NCI-H2081 (cell line): ENCODE measurements at places on chromosomes 7 and 10.

- no peak for DNase-seq
Measured at GRCh38 chr10:89384474-89385340, 6.9 kb downstream of the IFIT1B start.

GRCh38 chr7:45151967-45152366, 5.6 kb upstream of the RAMP3 start:
- DNase-seq: no peak

DNA sequence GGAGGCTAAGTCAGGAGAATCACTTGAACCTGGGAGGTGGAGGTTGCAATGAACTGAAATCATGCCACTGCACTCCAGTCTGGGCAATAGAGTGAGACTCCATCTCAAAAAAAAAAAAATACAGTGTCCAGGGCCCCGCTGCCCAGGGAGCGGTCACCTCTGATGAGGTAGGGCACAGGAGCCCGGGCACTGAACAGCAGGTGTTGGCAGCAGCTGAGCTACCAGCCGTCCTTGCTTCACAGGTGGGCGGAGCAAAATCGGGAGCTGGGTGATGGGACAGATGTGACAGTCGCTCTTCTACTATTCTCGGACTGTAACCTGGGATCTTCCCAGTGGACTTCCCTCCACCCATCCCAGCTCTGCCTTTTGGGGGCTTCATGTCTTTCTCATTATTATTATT, 49.4 kb downstream of the GTF2IRD1 start:
- DNase-seq: no peak

GRCh38 chr10:1360558-1361164, 304.5 kb downstream of the WDR37 start:
- no peak for DNase-seq

DNA sequence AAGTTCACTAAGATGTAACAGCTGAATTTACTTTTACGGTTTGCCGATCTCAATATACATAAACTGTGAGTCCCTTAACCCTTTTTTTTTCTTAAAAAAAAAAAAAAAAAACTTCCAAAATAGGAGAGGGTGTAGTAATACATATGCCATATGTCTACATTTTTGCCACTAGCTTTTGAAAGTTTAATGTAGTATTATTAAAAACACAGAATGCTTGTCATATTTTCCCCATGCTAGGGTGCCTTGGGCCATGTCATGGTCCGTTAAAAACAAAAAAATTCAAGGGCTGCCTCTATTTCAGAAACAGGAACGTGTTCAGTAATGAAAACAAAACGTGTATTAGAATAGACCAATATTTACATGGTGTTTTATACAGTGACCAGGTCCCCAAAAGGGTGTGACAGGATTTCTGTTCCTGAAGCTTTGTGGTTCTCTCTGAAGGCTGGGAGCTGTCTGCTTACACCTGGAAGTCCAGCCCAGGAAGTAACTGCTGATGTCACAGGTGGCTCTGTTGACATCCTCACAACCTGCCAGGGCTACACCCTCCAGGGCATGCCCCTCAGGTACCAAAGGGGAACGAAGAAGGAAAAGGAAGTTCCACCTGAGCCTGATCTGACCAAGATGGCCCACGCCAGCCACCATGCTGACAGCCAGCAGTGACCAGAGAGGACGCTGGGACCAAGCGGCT, 79.0 kb downstream of the COBL start:
- no peak for DNase-seq

DNA sequence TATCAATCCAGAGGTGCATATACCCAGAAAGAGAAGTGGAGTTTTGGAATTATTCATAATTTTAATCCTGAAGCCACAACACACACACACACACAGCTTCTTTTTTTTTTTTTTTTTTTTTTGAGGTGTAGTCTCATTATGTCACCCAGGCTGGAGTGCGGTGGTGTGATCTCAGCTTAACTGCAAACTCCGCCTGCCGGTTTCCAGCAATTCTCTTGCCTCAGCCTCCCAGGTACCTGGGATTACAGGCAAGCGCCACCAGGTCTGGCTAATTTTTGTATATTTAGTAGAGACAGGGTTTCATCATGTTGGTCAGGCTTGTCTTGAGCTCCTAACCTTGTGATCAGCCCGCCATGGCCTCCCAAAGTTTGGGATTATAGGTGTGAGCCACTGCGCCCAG, 35.4 kb downstream of the TET1 start:
- no peak for DNase-seq

DNA sequence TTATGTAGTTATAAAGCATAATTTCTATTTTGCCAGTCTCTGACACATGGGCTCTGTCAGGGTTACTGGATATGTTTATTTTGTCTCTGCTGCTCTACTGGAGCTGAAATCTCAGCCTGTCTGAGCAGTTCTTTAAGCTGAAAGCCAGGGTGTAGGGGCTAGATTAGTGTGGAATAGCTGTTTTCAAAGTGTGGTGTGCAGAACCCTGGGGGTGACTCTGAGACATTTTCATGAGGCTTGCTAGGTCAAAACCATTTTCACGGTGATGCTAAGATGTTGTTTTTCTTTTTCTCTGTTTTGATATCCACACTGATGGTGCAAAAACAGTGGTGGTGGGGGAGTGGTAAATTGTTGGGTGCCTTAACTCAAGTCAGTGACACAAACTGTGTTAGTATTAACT, 45.5 kb downstream of the CREM start:
- DNase-seq: no peak

- DNase-seq: no peak
Measured at GRCh38 chr7:77687100-77687746, 9.0 kb upstream of the RSBN1L start.

- no peak for DNase-seq
Measured at GRCh38 chr7:28346676-28347363, 65.5 kb upstream of the CREB5 start.

GRCh38 chr10:3422282-3422681, 249.7 kb upstream of the PITRM1 start:
- DNase-seq: no peak

- no peak for DNase-seq
Measured at GRCh38 chr7:124713086-124713485, 52.5 kb downstream of the GPR37 start.

- DNase-seq: no peak
Measured at GRCh38 chr7:114487174-114487573, 72.6 kb downstream of the FOXP2 start.

DNA sequence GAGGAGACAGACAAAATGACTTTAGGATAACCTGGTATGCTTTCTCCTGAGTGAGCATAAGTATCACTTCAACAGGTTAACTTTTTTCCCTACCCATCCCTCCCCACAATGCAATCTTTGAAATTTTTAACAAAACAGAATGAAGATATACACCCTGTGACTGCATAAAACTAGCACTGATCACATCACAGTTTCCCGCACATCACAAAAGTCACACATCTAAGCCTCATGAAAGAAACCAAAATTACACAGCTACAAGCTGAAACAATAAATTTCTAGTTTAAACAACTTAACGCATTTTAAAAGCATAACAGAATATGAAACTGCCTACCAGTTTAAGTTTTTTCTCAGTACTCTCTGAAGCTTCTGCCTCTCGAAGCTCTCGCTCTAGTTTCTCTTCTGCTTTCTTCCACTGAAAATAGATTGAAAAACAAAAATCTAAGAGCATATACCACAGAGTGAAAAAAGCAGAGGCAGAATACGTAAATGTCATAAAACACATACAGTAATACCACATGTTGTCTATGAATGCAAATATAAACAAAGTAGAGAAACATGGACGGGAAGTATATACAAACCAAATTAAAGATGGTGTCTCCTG, 18.1 kb downstream of the NOC3L start:
- no peak for DNase-seq

DNA sequence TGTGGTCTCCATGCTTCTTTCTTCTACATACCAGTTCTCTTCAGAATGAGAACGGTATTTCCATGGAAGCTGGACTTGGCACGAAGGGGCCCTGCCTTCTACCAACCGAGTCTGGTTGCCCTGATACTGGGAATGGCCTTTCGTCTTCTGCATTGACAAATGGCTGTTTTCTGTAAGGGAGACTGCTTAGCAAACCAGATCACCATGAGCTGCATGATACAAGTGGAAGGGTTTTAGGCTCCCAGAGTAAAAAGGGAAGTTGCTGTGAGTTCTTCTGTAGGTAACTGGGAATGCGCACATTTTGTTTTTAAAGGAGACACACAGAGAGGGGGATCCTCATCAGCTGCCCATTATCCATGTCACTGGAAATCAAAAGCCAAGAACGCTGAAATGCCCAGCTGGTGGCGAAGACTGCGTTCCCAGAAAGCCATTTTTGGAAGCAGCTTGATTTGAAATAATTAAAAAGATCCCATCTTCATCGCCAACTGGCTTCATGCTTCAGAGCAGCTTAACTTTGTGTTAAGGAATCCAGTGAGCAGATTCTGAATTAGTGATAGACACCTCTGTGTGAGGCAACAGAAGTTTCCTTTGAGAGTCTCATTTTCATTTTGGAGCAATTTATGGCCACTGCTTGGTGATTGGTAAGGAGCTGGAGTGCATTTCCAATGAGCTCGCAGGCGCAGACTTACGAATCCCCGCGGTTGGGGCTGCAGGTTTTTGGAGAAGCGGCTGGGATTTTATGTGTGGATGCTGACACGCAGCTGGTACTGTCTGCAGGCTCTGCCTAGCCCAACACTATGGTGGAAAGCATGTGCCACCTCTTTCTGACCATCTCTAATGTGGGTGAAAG, 672.7 kb upstream of the FOXK1 start:
- DNase-seq: no peak

GRCh38 chr7:95255691-95256090, 68.6 kb downstream of the PON1 start:
- DNase-seq: no peak

- DNase-seq: no peak
Measured at GRCh38 chr7:51114501-51114900, 202.1 kb downstream of the COBL start.

- DNase-seq: no peak
Measured at GRCh38 chr10:29183301-29183945, 105.4 kb upstream of the LYZL1 start.

GRCh38 chr10:122468926-122469781, 7.8 kb downstream of the HTRA1 start:
- DNase-seq: no peak

GRCh38 chr10:90986870-90987269, 66.0 kb upstream of the ANKRD1 start:
- no peak for DNase-seq

- DNase-seq: no peak
Measured at GRCh38 chr10:103761075-103761920, 94.1 kb downstream of the SH3PXD2A start.

- DNase-seq: no peak
Measured at GRCh38 chr10:35074266-35074665, 15.9 kb downstream of the CUL2 start.

GRCh38 chr7:83504330-83504729, 144.6 kb downstream of the SEMA3E start:
- DNase-seq: no peak

GRCh38 chr10:93876381-93876780, 17.4 kb upstream of the SLC35G1 start:
- DNase-seq: no peak

DNA sequence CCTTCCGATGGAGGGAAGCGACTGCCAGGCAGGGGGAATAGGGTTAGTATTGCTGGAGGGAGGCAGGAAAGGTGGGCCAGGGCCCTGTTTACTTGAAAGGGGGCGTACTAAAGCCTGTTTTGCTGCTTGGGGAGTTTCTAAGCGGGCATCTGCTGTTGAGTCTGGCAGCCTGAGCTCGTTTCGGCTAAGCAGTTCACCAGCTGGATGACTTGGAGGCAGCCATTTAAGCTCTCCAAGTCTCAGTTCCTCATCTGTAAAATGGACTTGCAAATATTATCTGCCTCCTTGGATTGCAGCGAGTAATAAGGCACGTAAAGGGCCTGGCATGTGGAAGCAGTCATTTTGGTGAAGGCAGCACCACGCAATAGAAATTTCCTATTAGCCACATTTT, 44.0 kb downstream of the LDB3 start:
- DNase-seq: no peak

DNA sequence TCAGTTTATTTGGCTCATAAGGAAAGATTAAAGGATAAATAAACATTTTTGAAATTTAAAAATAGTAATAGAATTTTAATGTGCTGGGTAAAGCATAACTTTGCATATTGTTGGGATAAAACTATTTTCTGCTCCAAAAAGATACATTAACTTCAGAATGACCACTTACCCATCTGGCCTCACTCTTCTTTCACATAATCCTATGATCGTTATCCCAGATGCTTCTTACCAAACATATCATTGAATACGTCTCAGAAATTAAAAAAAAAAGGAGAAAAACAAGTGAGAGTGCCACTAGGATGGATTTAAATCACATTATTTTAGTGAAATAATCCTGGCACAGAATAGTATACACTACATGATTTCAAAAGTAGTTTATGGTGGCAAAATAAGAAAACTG, 677.5 kb upstream of the ZWINT start:
- DNase-seq: no peak

- no peak for DNase-seq
Measured at GRCh38 chr7:28771906-28772622, 186.1 kb downstream of the TRIL start.

- DNase-seq: no peak
Measured at GRCh38 chr7:15046861-15047260, 144.3 kb upstream of the DGKB start.

DNA sequence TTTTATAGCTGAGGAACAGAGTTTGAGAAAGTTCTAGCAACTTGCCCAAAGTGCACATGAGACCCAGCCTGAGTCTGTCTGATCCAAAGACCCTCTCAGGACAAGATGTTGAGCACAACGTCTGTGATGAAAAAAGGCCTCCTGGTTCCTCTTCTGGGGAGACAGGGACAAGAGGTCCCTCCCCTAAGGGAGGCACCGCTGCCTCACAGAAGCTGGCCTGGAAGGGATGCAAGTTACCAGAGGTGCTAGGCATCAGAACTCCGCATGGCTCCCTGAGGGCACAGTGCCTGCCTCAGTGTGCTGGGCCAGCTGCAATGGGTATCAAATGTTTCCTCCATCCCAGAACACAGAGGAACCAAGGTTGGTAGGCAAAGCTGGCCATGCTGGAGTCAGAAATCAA, 302.4 kb downstream of the GRID1 start:
- no peak for DNase-seq

DNA sequence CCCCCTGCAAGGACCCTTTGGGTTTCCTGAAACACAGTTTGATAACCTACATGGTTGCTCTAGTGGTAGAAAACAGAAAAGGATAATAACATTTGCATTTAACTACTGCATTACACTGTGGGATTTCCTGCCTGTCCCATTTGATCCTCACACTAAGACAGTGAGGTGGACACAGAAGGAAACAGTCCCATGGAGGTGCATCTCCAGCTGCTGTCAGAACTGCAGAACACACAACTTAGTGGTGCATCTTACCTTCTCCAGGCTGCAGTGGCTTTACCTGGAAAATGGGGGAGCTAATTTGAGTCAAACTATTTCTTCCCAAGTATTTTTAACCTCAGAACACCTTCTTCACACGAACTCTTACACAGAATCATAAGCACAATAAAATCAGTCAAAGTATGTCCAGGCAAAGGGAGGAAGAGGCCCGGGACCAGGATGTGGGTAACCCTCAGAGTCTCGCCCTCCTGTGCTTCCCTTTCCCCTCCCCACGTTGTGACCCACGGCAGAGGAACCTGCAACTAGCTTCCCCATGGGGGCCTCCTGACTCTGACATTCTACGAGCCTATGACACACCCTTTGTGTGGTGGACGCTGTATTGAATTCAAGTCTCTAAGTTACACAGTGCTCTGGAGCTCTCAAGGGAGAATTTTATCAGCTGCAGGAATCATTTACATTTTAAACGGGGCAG, 33.7 kb downstream of the SCRN1 start:
- no peak for DNase-seq
